ENCODE measurements at places on chromosomes 12 and 14. TPM values are rescaled to one million over a fixed set of nuclear protein-coding genes. Genes with fewer than 3 reads are reported as not detected.

The PPHLN1 gene
- 84.0 TPM for total RNA-seq

DNA sequence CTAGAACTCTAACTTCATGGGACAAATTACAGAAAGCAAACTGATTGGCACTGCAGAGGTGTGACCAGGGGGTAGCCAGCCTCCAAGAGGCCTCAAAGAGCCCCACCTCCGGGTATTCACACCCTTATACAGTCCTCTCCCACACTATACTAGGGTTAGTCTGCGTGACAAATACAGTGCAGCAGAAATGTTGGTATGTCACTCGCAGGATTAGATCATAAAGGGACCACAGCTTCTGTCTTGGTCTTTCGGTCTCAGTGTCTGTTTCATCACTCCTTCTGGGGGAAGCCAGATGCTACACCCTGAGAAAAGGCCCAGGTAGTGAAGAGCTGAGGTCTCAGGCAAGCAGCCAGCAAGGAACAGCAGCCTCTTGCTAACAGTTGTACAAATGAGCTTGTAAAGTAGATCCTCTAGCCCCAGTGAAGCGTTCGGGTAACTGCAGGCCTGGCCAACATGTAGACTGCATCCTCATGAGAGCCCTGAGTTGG is 68.9 kb upstream of the SAV1 start:
- H3K4me1 ChIP-seq, result peaks cover 41% of the 10 kb centered on the region
- peak overlapping the region; percentile 68 for H3K27ac ChIP-seq
- DNase-seq, result peak; percentile 16
- no peak overlapping the region for H3K4me3 ChIP-seq
- peaks cover 66% of the 10 kb centered on the region for H3K36me3 ChIP-seq

DNA sequence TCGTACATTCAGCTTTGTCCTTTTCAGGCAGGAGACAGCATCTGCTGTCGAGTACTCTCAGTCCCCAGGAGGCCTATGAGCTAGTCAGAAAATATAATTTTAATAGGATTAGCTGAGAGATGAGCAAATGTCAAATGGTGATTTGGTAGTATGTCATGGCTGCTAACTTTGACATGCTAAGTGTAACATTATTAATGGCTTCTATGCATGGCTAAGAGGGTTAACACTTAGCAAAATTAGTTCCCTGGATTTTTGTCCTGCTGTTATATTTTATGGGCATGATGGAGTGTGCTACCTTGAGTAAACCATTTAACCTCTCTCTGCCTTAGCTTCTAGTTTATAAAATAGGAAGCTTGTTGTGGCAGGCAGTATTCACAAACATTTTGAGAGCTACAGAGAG is 2.9 kb upstream of the PCNX1 start:
- H3K4me1 ChIP-seq, result peaks cover 44% of the 10 kb centered on the region
- H3K27me3 ChIP-seq, result no peaks in the 10 kb centered on the region
- H3K27ac ChIP-seq, result no peak overlapping the region
- DNase-seq, result no peak
- no peak overlapping the region for H3K4me3 ChIP-seq

The ESPL1 gene
- total RNA-seq, result 125 TPM

DNA sequence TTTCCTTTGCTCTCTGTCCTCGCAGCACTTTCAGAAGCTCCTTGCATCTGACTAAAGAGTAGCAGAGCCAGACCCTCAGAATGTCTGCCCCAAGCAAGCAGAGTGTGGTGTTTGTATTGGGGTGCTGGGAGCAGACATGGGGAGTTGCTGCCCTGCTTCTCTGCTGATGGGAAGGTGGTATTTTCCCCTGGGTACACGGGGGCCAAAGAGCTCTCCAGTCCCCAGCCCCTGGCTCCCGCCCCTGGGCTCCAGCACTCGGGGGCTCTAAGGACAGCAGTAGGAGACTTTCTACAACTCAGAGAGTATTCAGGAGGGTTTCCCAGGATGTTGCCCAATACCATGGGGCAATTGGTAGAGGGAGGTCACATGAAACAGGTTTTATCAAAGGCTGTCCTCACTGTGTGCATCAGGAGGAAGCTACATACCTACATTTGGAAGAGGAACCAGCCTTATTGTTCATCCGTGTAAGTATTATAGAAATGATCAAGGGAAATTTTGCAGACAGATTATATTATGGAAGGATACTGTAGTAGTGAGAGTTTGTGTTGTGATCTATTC is 50.3 kb downstream of the DAD1 start:
- H3K36me3 ChIP-seq, result peaks cover 95% of the 10 kb centered on the region
- peak overlapping the region; percentile 91 for H3K27ac ChIP-seq
- H3K27me3 ChIP-seq, result no peaks in the 10 kb centered on the region
- no peak for DNase-seq
- H3K4me3 ChIP-seq, result peak overlapping the region; percentile 77

DNA sequence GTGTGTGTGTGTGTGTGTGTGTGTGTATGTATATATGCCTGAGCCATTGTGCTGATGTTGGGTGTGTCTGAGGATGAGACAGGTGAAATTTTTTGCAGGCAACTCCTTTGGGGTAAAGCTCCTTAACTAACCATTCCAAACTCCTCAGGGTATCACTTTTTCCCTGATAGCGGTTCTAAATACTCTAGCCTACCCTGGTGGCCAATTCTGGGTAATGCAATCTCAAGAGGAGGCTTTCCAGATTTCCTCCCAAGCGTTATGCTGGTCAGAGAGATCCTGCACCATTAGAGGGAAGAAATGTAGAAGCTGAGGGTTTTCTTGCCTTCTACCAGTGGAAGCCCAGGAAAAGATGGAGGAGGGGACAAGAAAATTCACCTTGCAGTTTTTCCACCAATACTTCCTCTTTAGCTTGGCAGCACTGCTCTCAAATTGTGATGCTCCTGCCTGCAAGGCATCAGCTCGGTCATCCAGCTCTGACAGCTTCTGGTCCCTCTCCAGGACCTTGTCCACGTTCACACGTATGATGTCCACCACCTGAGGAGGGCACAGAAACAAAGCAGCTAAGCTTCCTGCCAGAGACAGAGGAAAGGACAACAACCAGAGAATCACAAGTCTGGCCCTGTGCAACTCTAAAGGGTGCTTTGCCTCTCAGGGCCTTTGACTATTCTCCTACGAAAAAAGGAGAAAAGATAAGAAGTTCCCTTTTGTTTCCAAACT is 4.9 kb downstream of the VAMP1 start:
- H3K4me3 ChIP-seq, result no peak overlapping the region
- H3K4me1 ChIP-seq, result peaks cover 86% of the 10 kb centered on the region
- H3K36me3 ChIP-seq, result peaks cover 87% of the 10 kb centered on the region
- H3K27me3 ChIP-seq, result no peaks in the 10 kb centered on the region
- H3K27ac ChIP-seq, result peak overlapping the region; percentile 74

DNA sequence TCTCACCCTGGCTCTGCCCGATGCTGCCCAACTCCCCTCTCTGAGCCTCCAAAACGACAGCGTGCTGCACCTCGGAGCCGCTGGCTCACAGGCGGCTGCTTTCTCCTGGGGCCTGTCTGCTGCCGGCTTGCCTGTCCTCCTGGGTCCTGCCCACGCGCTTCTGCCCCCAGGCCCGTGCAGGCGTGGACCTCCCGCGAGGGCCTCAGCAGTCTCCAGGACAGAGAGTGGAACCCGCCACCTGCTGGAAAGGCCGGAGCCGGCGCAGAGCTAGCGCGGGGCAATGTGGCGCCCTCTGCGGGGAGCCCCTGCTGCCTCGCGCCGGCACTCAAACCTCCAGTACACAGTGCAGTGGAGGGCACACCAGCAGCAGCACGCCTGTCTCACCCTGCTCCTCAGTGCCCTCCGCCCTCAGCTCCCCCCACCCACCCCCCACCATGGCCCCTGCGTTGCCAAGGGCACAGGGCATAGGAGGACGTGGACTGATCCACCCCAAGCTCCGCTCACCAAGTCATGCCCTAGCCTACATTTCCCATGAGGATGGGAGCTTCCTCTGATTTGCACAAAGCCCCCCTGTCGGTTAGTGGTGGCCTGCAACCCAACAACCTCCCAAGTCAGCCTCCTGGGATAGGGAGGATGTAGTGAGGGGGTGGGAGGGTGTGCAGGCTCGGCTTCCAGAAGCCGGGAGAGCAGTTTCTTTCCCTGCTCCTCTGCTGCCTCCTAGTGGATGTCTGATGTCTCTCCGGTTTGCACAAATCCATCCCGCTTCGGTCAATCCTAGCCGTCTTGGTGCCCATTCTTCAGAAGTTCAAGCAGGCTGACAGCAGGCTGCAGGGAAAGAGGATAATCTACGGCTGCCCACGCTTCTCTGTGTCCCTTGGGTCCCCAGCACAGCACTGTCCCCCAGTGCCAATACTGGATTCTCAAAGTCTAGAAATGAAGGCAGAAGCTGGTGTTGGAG is 25.2 kb downstream of the KRT8 start:
- H3K36me3 ChIP-seq, result no peaks in the 10 kb centered on the region
- H3K27ac ChIP-seq, result no peak overlapping the region
- peaks cover 6% of the 10 kb centered on the region for H3K27me3 ChIP-seq
- peak overlapping the region; percentile 31 for H3K4me3 ChIP-seq

- no peaks in the 10 kb centered on the region for H3K27me3 ChIP-seq
- H3K4me3 ChIP-seq, result no peak overlapping the region
- H3K36me3 ChIP-seq, result peaks cover 37% of the 10 kb centered on the region
These were observed 88.5 kb downstream of the DDX51 start for GRCh38 chr12:132055535-132056096.

Data from activated CD4-positive, alpha-beta T cell treated with anti-CD3 and anti-CD28 coated beads, Interleukin-2, amount 10 ng/mL, durations not matched to agents 7 days and 5 days (primary cell).